Cardiac muscle cell (in vitro differentiated cells and primary cell): ENCODE measurements at places on chromosomes 5 and 9. TPM values are rescaled to one million over a fixed set of nuclear protein-coding genes. Genes with fewer than 3 reads are reported as not detected.

GRCh38 chr5:56827924-56828323 lies 12.6 kb downstream of the MAP3K1 start:
- no peaks in the 10 kb centered on the region for H3K36me3 ChIP-seq
- no peak for DNase-seq
- no peaks in the 10 kb centered on the region for H3K27me3 ChIP-seq

DNA sequence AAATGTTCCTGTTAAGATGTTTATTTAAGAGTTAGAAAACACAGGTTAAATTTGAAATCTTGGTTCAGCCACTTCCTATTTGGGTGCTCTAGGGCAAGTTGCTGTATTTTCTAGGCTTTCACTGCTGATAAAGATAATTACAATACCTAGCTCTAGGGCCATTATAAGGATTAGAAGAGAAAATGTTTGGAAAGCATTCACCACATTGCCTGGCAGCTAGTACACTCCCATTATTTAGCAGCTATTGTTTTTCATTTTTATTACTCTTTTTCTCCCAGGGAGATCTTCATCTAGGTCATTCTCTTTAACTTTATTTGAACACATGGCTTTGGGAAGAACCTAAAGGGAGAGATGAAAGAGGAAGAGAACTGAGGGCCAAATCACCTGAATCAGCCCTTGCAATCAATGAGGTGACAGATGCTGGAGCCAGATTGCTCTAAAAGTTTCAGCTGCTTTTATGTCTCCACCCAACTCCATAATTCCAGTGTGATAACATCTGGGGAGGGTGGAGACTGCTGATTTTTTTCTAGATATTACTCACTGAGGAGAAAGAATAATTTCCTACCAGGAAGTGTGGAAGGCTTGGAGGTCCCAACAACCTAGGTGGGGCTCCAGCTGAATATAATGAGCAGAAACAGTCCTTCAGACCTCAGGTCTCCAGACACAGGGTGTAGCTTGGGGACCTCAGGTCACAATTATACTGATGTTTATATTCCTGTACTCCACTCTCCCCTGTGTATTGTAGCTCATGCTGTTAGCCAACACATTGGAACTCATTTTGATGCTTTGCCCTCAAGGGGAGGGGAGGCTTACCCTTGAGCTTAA lies 640.0 kb downstream of the RAB3C start:
- H3K36me3 ChIP-seq = no peaks in the 10 kb centered on the region
- no peak overlapping the region for H3K4me3 ChIP-seq

DNA sequence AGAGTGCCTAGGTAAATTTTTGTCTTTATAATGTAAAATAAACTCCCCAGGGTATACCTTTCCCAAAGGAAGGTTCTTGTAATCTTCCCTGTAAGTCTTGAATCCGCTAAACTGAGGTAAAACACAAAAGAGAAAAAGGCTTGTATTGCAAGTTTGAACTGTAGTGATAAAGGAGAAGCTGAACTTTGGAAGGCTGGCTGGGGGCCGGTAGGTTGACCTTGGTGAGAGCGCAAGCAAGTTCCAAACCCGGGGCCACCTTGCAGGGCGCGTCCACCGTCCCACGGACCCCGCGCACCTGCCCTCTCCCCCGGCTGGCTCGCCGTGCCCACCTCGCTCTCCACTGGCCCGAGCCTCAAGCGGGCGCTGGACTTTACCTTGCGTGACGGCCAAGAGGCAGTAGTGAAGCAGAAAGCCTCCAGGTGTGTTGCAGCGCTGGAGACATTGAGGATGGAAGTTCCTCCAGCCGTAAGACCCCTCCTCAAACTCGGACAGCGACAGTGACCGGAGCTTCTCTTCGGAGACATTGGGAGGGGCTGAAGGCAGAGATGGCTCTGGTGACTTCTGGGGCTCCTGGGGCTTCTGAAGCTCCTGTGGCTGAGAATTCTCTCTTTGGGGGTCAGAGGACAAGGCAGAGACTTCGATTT lies 428 bp downstream of the SLCO4C1 start:
- H3K4me1 ChIP-seq = no peaks in the 10 kb centered on the region
- DNase-seq = no peak
- peak overlapping the region; percentile 40 for H3K4me3 ChIP-seq
- H3K27ac ChIP-seq = no peak overlapping the region

RAI14 gene
- total RNA-seq = 11.6 and 12.8 TPM in 2 replicates

- H3K4me1 ChIP-seq = no peaks in the 10 kb centered on the region
- no peaks in the 10 kb centered on the region for H3K36me3 ChIP-seq
- DNase-seq = no peak
- no peak overlapping the region for H3K4me3 ChIP-seq
- H3K27ac ChIP-seq = no peak overlapping the region
These were observed 79.2 kb upstream of the SLCO4C1 start for GRCh38 chr5:102375272-102375671.

PRDM9 gene
- not detected in 2 replicates for total RNA-seq

DNA sequence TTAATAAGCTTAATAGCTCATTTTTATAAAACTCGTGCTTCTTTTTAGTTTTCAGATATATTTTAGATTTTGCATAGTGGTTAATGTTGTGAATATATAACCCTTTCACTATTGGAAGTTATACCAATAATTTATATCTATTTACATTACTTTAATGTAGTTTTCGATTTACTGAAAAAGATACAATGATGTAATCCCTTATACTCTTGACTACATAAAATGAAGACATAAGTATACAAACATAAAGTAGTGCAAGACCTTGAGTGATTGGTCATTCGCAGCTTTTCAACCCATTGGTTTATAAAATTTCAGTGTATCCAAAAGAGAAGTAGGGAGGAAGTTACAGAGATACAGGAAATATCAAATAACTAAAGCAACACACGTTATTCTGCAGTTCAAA lies 84.3 kb upstream of the GRHPR start:
- no peaks in the 10 kb centered on the region for H3K27me3 ChIP-seq
- no peak for DNase-seq
- no peak overlapping the region for H3K27ac ChIP-seq
- H3K36me3 ChIP-seq = no peaks in the 10 kb centered on the region
- peaks cover 9% of the 10 kb centered on the region for H3K4me1 ChIP-seq
- H3K4me3 ChIP-seq = no peak overlapping the region

- H3K27me3 ChIP-seq = peaks cover 4% of the 10 kb centered on the region
- no peaks in the 10 kb centered on the region for H3K4me1 ChIP-seq
- no peak for DNase-seq
These were observed 8.5 kb downstream of the FGFR4 start for GRCh38 chr5:177095088-177095669.

SLC36A2 gene
- not detected in 2 replicates for total RNA-seq

ENTREP1 gene
- total RNA-seq = 110 and 176 TPM in 2 replicates

GRCh38 chr9:21326526-21327139 lies 8.6 kb downstream of the KLHL9 start:
- H3K27ac ChIP-seq = no peak overlapping the region
- H3K4me1 ChIP-seq = peaks cover 9% of the 10 kb centered on the region
- H3K27me3 ChIP-seq = no peaks in the 10 kb centered on the region
- no peaks in the 10 kb centered on the region for H3K36me3 ChIP-seq

DNA sequence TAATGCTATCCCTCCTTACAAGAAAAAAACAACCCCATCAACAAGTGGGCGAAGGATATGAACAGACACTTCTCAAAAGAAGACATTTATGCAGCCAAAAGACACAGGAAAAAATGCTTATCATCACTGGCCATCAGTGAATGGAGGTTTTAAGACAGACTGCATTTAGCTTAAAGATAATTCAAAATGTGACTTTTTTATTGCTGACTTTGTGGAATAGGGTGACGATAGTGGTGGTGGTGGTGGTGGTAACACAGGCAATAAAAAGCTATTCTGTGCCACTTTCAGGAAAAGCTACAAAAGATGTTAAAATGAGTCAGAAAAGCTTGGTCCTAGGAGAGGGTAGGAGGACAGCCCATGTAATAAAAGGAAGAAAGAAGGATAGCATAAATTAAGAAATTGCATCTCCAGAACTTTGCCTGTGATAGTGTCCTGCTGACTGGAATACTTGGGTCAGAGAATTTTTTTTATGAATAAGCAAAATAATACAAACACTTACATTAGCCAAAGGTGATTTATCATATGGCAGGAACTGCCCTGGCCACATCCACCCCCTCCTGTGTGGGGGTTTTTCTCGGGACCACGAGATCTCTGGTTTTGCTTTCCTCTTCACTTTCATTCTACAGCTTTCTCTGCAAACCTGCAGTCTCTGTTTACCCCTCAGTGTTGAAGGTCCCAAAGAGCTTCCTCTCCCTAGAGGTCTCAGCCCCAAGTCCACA lies 186.7 kb downstream of the DRD1 start:
- DNase-seq = no peak
- H3K4me3 ChIP-seq = no peak overlapping the region
- no peaks in the 10 kb centered on the region for H3K4me1 ChIP-seq

GRCh38 chr5:140631036-140631417 lies 1.9 kb downstream of the CD14 start:
- no peaks in the 10 kb centered on the region for H3K36me3 ChIP-seq
- no peak for DNase-seq
- no peaks in the 10 kb centered on the region for H3K4me1 ChIP-seq
- H3K4me3 ChIP-seq = no peak overlapping the region
- H3K27ac ChIP-seq = no peak overlapping the region
- no peaks in the 10 kb centered on the region for H3K27me3 ChIP-seq

DNA sequence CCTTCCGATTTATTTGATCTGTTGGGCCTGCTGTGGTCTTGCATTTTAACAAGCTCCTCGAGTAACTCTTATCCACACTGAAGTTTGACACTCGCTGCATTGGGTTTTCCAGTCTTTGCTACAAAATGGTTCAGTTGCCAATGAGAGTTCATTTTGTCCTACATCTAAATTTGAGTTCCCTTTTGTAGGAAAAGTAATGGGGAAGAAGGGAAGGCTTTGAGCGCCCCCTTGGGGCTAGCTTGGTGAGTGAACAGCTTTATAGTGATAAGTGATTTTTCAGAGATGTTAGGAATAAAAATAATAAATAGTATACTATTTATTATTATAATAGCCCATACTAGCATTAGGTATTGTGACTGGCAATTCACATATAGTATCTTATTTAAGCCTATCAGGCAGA lies 89.9 kb upstream of the GNAQ start:
- no peaks in the 10 kb centered on the region for H3K4me1 ChIP-seq
- no peak overlapping the region for H3K27ac ChIP-seq
- no peaks in the 10 kb centered on the region for H3K27me3 ChIP-seq
- H3K36me3 ChIP-seq = no peaks in the 10 kb centered on the region

GRCh38 chr5:176793736-176794135 lies 16.6 kb upstream of the UNC5A start:
- no peak overlapping the region for H3K27ac ChIP-seq
- no peaks in the 10 kb centered on the region for H3K4me1 ChIP-seq
- H3K4me3 ChIP-seq = no peak overlapping the region

GPSM1 gene
- 88.3 and 116 TPM in 2 replicates for total RNA-seq

DNA sequence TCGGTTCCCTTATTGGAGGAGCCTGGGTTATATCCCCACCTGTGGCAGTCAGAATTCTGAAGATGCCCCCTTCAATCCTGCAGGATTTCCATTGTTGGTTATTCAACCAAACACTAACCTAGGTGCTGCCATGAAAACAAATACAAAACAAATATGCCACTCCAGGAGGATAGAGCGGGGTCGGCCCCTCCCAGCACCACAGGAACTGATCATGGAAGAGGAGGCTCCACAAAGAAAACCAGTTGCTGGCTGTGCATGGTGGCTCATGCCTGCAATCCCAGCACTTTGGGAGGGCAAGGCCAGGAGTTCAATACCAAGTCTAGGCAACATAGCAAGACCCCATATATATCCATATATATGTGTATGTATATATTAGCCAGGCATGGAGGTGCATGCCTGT lies 13.2 kb upstream of the ADGRD2 start:
- no peak overlapping the region for H3K4me3 ChIP-seq
- H3K4me1 ChIP-seq = no peaks in the 10 kb centered on the region
- H3K27ac ChIP-seq = no peak overlapping the region
- no peak for DNase-seq
- H3K36me3 ChIP-seq = no peaks in the 10 kb centered on the region

ESM1 gene
- total RNA-seq = 0.35 and 1.7 TPM in 2 replicates

DNA sequence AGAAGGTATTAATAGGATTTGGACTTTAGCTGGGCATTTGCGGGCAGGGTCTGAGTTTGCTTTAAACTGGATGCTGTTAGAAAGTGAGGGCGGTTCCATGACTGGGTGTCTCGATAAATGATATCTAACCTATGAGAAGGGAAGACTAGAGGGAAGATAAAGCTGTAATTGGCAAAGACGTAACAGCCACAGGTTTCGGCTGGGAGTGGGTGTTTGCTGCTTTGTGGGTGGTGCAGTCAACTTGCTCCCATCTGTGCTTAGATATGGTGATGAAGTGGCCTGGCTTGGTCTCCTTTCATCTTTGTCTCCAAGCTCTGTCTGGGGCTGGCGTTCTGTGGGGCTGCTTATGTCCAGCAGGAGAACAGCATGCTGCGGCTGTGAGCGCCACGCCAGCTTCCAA lies 23.3 kb downstream of the OR2V1 start:
- no peak overlapping the region for H3K4me3 ChIP-seq
- H3K27me3 ChIP-seq = peaks cover 7% of the 10 kb centered on the region
- H3K27ac ChIP-seq = no peak overlapping the region
- no peak for DNase-seq
